ENCODE measurements at places on chromosomes 6 and 20.

GRCh38 chr20:45359406-45360148, 3.4 kb upstream of the SYS1 start:
- no peak for DNase-seq

- DNase-seq: no peak
These were observed 63.2 kb downstream of the GMDS start for GRCh38 chr6:2182251-2182650.

DNA sequence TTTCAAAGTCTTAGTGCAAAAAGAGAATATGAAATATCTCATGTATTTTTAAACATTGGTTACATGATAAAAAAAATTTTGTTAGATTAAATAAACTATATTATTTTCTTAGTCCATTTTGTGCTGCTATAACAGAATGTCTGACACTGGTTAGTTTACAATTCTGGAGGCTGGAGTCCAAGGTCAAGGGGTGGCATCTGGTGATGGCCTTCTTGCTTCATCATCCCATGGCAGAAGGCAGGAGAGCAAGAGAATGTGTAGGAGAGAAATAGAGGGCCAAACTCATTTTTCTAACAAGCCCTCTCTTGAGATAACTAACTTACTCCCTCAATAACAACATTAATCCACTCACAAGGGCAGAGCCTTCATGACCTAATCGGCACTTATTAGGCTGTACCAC, 11.5 kb upstream of the MCUR1 start:
- no peak for DNase-seq

DNA sequence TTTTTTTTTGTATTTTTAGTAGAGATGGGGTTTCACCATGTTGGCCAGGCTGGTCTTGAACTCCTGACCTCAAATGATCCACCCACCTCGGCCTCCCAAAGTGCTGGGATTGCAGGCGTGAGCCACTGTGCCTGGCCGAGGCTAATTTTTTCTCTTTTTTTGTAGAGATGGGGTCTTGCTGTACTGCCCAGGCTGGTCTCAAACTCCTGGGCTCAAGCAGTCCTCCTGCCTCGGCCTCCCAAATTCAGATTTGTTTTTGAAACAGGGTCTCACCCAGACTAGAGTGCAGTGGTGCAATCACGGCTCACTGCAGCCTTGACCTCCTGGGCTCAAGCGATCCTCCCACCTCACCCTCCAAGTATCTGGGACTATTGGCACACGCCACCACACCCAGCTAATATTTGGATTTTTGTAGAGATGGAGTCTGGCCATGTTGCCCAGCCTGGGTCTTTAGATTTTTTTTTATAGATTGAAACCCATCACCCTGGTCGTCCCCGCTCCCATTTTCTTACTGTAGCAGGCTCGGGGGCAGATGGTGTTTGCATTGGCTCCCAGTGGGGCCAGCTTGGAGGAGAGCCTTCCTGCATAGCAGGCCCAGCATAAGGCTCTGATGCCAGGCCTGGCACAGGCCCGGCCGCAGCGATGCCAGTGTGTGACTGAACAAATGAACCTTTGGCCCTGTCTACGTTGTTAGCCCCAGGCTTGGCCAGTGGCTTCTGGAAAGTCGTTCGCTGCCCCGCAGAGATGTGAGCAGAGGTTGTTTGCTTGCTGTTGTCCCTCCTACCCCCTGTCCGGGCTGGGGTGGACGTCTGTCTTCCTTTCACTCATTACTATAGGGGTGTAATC, 4.3 kb upstream of the MTG2 start:
- DNase-seq: no peak

- DNase-seq: peak; percentile 14
These were observed 144.3 kb upstream of the ZNF184 start for GRCh38 chr6:27617046-27617687.

- peak; percentile 67 for DNase-seq
These were observed 28.3 kb downstream of the MRS2 start for GRCh38 chr6:24431045-24431451.

DNA sequence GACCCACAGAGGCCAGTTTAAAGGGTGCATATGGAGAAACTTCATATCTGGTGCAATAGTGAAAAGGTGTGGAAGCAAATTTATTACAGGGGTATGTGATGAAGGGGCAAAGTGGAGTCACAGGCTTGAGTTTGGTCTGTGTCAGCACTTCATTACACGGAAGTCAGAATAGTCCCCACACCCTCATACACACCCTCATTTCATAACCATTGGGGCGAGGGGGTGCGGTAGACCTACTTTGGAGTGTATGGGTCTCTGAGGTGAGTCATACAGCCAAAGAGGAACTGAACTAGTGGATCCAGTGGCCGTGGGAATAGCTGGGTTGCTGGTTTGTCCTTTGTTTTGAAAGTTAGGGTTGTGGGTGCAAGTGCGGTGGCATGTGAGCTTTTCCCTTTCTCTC, 3.3 kb downstream of the TM9SF4 start:
- DNase-seq: peak; percentile 98

GRCh38 chr6:155247618-155248007, 16.2 kb upstream of the CLDN20 start:
- DNase-seq: no peak

- no peak for DNase-seq
These were observed 61.4 kb downstream of the IL22RA2 start for GRCh38 chr6:137112067-137112355.

DNA sequence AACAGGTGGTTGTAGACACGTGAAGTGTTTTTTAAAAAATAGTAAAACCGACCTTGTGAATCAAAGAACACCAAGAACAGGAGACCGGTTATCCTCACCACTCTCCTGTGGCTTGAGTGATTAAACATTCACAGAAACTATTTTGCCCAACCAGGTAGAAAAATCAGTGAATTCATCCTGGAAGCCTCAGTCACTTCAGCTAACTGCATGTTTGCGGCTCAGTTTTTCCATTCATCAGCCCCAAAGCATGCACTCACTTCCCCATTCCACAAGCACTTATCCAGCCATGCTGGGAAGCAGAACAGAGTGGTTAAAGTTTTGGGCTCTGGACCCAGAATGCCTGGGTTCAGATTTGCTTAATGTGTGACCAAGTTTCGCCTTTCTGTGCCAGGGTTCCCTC, 2.4 kb downstream of the LRRN4 start:
- DNase-seq: peak; percentile 26

- peak; percentile 68 for DNase-seq
These were observed 556 bp downstream of the PANK2 start for GRCh38 chr20:3889489-3890397.

Measured in NB4 (cell line).